HTR-8/SVneo (cell line): ENCODE measurements at places on chromosomes 1 and 21.

GRCh38 chr1:65109487-65109886 is 38.5 kb upstream of the AK4 start:
- no peak for DNase-seq

- DNase-seq, result no peak
These were observed 44.5 kb downstream of the TIAM1 start for GRCh38 chr21:31299291-31300147.

GRCh38 chr1:234721476-234722269 is 111.7 kb upstream of the IRF2BP2 start:
- no peak for DNase-seq

DNA sequence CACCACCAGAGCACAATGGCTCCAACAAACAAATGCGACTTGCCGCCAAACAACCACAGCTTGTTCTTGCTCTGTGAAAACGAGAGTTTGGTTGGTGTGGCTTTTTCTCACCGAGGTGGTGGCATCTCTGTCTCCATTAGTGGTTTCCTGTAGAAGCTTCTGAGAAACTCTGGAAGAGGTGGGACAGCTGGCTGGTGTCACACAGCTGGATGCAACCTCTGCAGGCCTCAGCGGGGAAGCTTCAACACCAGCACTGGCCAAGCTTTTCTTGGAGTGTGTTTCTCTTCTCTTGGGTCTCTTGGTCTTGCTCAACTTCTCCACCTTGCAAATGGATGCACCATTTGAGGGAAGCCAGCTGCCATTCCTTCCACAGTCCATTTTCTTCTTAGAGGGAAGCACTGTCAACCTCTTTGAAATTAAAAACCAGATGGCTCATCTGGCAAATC is 124.8 kb downstream of the KCNN3 start:
- DNase-seq, result no peak

- no peak for DNase-seq
These were observed 26.9 kb downstream of the OR6Y1 start for GRCh38 chr1:158527190-158527815.

- DNase-seq, result no peak
These were observed 96.4 kb downstream of the MIS18A start for GRCh38 chr21:32182449-32182848.

DNA sequence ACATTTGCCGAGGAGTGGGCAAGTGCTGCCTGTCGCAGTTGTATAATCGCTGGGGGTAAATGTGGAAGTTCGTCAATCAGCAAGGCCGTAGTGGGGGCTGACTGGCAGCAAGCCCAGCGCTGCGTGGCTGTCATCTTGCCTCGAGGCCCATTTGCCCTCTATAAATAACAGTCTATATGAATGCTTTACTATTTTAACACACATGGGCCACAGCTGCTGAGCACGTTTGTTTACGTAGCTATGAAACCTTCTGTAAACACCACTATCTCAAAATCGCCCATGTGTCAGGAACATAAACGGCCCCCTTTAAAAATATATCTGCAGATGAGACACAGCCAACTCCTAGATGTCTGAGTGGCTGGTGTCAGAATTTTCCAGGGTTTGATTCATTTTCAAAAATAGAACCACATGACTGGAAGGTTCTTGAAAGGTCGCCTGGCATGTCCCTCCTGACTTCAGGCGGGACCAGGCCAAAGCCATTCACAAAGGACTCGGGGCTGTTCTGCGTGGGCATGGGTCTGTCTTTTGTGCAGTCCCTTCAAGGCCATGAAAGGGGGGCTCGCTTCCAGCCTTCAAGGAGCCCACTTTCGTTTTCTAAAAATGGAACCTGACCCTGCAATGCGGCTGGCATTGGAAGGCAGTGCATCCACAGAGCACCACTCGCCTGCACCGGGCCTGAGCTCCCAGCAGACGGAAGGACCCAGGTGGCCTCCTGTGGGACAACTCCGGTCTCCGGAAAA is 205.5 kb downstream of the KCNJ6 start:
- peak; percentile 17 for DNase-seq

- DNase-seq, result no peak
These were observed 70.0 kb downstream of the KCTD3 start for GRCh38 chr1:215637041-215637573.

- peak; percentile 51 for DNase-seq
These were observed 48.4 kb upstream of the EDARADD start for GRCh38 chr1:236345728-236346127.

DNA sequence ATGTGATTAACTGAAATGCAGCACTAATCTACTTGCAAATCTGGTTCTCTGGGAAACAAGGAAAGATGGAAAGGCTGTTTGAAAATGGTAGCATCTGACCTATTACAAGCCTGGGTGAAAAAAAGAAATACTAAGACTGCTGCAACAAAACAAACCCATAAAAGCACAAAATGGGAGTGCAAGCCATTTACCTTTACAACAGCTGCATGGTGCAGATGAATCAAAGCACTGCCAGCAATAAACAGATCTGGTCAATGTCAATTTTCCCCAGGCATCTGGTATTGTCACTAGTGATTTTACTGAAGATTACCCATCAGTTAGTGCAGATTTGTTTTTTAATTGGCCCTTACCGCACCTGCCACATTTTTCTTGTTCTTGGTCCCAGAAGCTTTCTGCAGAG is 1341.7 kb downstream of the PLA2G4A start:
- no peak for DNase-seq

GRCh38 chr1:201593200-201593921 is 54.4 kb downstream of the NAV1 start:
- peak; percentile 60 for DNase-seq

DNA sequence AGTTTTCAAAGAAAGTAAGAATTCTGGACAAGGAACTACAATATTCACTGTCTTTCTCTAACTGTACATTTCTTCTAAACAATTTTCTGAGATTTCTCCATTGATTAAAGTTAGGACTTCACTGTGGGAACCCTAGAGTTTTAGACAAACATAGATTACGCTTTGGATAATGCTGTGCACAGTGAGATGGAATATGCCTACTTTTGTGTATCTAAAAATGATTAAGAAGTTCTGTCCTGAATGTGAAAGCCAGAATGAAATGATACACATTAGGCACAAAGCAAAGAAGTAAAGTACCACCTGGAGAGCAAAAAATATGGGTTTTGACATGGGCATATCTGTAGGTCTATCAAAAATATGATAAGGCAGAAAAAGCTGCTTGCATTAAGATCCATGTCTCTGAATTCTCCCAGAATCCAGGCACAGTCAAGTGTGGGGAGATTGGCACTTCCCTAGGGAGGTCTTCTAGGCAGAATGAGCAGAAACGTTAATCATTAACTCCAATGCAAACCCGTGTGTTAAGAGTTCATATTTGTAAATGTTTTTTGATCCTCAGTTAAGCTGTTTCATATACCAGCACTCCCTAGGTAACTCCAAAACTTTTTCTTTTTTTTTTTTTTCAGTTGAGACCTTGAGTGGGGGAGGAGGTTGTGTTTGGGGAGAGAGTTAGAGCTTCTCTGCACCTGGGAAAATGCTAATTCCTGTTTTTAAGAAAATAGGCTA is 467.1 kb downstream of the LMO4 start:
- no peak for DNase-seq

- no peak for DNase-seq
These were observed 49.8 kb upstream of the PAX7 start for GRCh38 chr1:18580691-18581419.

- no peak for DNase-seq
These were observed 9.1 kb upstream of the MACF1 start for GRCh38 chr1:39195166-39196111.

DNA sequence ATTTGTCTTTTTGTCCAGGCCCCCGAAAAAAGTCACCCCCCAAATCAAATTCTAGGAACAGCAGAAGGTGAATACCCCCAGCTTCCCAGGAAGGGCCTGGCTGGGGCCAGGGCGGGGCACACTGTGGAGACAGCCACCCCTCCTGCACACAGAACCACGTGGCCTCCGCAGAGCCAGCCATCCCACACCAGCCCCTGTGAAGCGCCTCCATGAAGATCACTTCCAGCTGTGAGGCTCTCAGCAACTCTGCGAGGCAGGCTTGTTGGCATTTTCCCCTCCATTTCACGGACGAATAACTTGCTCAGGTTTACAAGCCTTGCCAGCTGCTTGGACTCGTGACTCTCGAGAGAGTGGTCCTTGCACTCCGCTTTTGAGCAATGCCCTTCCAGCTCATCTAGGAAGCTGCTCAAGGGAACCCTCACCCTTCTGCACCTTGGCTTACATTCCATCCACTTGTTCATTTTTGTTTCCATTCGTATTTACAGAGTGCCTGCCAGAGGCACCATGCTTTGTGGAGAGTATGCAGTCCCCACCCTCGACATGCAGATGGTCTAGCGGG is 48.2 kb downstream of the SYT6 start:
- no peak for DNase-seq

DNA sequence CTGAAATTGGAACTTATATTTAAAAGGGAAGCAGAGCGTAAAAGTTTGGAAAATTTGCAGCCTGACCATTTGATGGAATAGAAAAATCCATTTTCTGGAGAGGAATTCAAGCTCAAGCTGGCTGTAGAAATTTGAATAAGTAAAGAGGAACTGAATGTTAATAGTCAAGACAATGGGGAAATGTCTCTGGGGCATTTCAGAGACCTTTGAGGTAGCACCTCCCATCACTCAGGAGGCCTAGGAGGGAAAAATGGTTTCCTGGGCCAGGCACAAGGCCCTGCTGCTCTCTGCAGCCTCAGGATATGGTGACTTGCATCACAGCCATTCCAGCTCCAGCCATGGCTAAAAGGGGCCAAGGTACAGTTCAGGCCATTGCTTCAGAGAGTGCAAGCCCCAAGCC is 17.6 kb upstream of the TSHB start:
- no peak for DNase-seq

GRCh38 chr21:21291883-21292569 is 293.8 kb downstream of the NCAM2 start:
- DNase-seq, result no peak

- DNase-seq, result no peak
These were observed 13.7 kb downstream of the ACTRT2 start for GRCh38 chr1:3034728-3035562.

DNA sequence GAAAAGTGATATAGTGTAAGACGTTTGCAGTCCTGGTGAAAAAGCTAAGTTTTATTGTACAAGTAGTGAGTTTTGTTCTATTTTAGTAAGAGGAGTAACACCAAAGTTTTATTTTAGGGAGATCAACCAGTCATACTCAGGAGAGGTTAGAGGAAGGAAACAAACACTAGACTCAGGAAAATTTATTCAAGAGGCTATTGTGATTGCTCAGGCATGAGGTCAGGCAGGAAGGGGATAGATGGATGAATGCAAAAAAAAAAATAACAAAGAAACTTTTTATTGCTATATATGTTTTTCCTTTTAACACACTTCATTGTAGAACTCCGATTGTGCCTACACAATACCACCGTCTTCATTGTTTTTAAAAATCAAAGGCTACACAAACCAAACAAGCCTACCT is 189.0 kb downstream of the LYPLAL1 start:
- no peak for DNase-seq

GRCh38 chr1:248821641-248822040 is 4.1 kb downstream of the SH3BP5L start:
- DNase-seq, result no peak

DNA sequence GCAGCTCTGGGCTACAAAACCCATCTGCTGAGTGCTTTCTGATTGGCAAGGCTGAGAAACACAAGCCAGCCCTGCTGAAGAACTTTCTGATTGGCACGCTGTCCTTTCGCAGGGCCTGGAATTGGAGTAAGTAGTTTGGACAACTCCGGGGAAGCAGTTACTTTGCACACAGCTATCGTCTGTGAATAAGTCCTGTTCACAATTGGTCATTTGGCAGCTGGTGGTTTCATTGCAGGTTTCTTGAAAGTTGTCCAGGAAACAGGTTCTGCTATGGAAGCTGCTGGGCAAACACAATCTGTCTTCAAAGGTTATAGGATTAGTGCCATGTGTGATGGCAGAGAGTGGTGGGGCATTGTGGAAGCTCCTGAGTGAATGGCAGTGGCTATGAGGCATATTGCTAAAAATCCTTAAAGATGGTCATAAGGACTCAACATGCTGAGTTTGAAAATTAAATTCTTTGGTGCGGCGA is at the start of gene KRTAP27-1:
TSS of gene KRTAP27-1 (minus strand) at position 419 of the 469 bp plus-strand sequence. CDS start at position 393, 26 bp downstream.
- DNase-seq, result no peak

- no peak for DNase-seq
These were observed 738 bp downstream of the CELF3 start for GRCh38 chr1:151715726-151716404.

DNA sequence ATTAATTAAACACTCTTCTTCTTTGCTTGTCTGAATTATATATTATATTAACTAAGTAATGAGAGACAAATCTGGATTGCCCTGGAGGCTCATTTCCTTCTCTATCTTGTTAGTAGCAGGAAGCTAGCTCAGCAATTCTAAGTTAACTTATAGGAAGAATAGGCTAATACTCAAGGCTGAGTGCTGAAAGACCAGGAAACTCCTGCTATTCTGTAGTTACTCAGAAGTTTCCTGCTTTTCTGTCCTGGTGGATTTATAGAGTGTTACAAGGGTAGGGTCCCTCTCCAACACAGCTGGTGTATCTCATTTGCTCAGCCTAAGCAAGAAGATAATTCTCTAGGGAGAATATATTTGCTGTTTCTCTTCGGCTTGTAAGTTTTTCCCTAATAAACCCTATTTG is 29.2 kb downstream of the HSPA13 start:
- no peak for DNase-seq

- DNase-seq, result no peak
These were observed 200.5 kb downstream of the OMA1 start for GRCh38 chr1:58346036-58346355.

DNA sequence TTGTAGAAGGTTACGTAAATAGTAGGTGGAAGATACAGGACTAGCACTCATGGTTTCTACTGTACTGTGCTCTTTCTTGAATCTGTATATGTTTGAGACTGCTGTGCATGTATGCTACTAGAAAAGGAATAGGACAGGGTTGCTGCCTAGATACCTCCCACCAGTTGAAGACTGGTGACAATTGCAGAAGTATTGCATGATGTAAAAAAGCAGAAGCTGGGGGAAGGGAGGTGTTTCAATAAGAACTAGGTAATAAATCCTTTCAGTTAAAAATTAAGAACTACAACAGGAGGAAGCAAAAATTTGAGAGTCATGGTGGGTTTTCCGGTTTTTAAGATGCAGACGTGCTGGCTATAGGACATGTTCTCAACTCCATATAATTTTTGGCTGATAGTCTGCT is 88.1 kb downstream of the CCDC30 start:
- no peak for DNase-seq

GRCh38 chr1:170494369-170494768 is 37.6 kb upstream of the GORAB start:
- no peak for DNase-seq

DNA sequence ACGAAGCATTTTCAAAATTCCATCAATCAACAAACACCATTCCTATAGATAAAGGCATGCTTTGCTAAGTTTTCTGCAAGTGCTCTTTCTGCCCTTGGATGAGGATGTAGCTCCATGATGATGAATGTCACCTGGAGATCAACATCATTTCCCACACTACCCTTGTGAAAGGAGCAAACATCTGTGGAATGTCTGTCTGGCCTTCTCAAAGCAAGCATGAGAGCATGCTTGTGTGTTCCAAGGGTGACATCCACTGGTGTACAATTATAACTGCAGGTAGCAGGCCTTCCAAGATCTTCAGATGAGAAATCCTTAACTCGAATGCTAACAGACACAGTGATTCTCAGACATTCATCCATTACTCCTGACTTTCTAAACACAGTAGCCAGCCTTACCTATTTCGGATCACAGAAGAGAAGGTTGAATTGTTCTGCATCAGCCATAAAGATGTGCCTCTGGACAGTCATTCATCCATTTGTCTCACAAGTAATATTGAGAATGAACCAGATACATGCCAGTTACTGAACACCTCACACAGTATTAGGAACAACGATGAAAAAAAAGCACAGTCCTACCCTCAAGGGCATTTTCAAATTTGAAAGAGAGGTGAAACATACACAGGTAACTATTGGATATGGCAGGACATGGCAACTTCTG is 162.4 kb downstream of the TPR start:
- peak; percentile 71 for DNase-seq

GRCh38 chr1:54853793-54854370 is 33.1 kb downstream of the DHCR24 start:
- no peak for DNase-seq
